Endothelial cell (in vitro differentiated cells): ENCODE measurements at places on chromosomes 12 and 14. TPM values are rescaled to one million over a fixed set of nuclear protein-coding genes. Genes with fewer than 3 reads are reported as not detected.
A peak's percentile ranks its signal among the peaks of the same experiment; 100 is the strongest.

Gene LTBR
- total RNA-seq: 40.3 TPM

Gene C1QL4
- not detected for total RNA-seq

Gene TDRD9
- total RNA-seq: not detected

Gene MIP
- total RNA-seq: 0.10 TPM

Gene TPPP2
- 0.62 TPM for total RNA-seq

GRCh38 chr12:70584332-70584731, 52.9 kb downstream of the PTPRB start:
- peaks cover 2% of the 10 kb centered on the region for H3K27me3 ChIP-seq
- H3K4me3 ChIP-seq: peak overlapping the region; percentile 71
- H3K36me3 ChIP-seq: peaks cover 74% of the 10 kb centered on the region
- no peak overlapping the region for H3K27ac ChIP-seq

GRCh38 chr12:108307006-108307405, 32.1 kb downstream of the CMKLR1 start:
- peaks cover 16% of the 10 kb centered on the region for H3K27me3 ChIP-seq
- peak overlapping the region; percentile 44 for H3K27ac ChIP-seq
- no peaks in the 10 kb centered on the region for H3K36me3 ChIP-seq
- H3K4me1 ChIP-seq: peaks cover 52% of the 10 kb centered on the region
- no peak overlapping the region for H3K4me3 ChIP-seq
- no peak for DNase-seq

- H3K4me1 ChIP-seq: peaks cover 14% of the 10 kb centered on the region
- no peak for DNase-seq
- H3K27ac ChIP-seq: peak overlapping the region; percentile 48
Observed at GRCh38 chr14:63493246-63493645, 49.9 kb downstream of the PPP2R5E start.

DNA sequence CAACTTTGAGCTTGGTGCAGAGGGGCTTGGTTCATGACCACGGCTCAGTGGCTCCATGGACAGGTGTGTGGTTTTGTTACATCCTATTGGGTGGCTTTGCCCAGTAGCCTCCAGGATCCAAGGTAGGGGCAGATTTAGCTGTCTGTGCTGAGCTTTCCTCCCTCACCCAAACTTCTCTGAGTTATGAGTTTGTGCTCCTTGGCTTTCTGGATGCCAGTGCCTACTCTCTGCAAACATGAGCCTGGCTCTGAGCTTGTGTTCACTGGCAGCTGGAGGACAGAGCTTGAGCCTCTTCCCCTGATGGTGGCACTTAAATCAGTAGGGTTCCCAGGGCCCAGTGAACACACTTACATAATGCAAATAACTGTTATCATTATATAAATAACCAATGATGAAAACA, 45.3 kb upstream of the HECTD1 start:
- peaks cover 4% of the 10 kb centered on the region for H3K4me1 ChIP-seq
- H3K4me3 ChIP-seq: no peak overlapping the region
- H3K36me3 ChIP-seq: no peaks in the 10 kb centered on the region

GRCh38 chr14:68777644-68778043, 15.2 kb downstream of the ZFP36L1 start:
- H3K4me1 ChIP-seq: peaks cover 60% of the 10 kb centered on the region
- no peaks in the 10 kb centered on the region for H3K27me3 ChIP-seq
- no peak for DNase-seq

DNA sequence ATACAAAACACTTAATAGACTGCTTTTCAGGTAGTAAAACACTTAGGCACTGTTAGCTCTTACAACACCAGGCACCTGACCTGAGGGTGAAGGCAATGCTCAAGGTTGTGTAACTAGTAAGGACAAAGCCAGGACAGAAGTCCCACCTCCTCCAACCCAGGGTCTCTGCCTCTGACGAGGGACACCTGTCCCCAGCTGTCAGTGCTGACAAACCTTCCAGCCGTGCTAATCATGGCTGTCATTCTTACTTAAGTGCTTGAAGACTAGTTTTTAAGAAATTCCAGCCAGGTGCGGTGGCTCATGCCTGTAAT, 62.5 kb upstream of the MAX start:
- DNase-seq: no peak
- H3K4me3 ChIP-seq: no peak overlapping the region
- H3K27ac ChIP-seq: no peak overlapping the region

DNA sequence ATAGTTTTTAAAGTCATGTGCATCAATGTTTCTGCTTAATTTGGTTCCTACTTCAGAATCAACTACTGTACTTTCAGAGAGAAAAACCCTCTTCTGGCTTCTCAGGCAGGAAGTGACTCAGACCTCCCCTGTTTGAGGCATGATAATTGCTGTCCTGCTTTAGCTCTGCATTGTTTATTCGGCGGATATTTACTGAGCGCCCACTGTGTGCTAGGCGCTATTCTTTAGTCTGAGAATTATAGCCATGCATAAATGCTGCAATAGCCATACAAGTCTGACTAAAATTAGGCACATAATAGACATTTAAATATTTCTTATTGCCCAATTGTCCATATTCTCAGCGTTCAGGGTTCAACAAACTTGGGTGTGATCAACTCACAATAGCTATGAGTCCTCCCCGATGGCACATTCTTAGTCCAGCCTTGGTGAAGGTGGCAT, 6.1 kb upstream of the AMIGO2 start:
- H3K4me1 ChIP-seq: peaks cover 44% of the 10 kb centered on the region
- no peaks in the 10 kb centered on the region for H3K36me3 ChIP-seq
- no peak for DNase-seq
- H3K27me3 ChIP-seq: no peaks in the 10 kb centered on the region
- H3K27ac ChIP-seq: peak overlapping the region; percentile 64

- H3K4me1 ChIP-seq: no peaks in the 10 kb centered on the region
- peaks cover 2% of the 10 kb centered on the region for H3K27me3 ChIP-seq
- no peaks in the 10 kb centered on the region for H3K36me3 ChIP-seq
- H3K4me3 ChIP-seq: no peak overlapping the region
- no peak for DNase-seq
Observed at GRCh38 chr12:58434726-58435125, 485.6 kb downstream of the LRIG3 start.

DNA sequence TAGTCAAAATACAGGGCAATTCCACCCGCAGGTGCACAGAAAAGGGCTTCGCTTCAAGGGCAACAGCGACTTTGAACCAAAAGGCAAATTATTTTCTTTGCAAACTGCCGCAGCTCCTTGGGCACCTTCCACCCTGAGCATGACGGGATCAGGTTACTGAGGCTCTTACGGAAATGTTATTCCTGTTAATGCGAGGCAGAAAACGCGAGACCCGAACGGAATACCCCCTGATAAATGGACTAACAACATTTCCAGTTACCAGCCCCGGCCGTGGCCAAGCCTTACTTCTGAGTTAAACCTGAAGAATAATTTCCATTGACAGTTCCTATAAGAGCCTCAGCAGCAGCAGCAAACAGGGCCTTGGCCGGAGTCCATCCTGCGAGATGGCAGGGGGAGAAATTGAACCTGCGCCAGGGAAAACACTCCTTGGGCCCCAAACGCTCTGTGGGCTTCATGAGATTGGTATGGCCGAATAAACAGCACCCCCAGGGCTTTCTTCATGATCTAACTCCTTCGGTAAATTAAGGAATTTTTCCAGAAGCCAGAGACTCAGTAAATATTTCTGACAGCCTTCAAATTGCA, 70.0 kb upstream of the DICER1 start:
- H3K36me3 ChIP-seq: no peaks in the 10 kb centered on the region
- H3K4me3 ChIP-seq: no peak overlapping the region
- H3K4me1 ChIP-seq: no peaks in the 10 kb centered on the region
- no peak overlapping the region for H3K27ac ChIP-seq
- DNase-seq: no peak

- no peak for DNase-seq
- H3K27ac ChIP-seq: no peak overlapping the region
- H3K27me3 ChIP-seq: peaks cover 2% of the 10 kb centered on the region
- peaks cover 41% of the 10 kb centered on the region for H3K36me3 ChIP-seq
- peak overlapping the region; percentile 4 for H3K4me3 ChIP-seq
Observed at GRCh38 chr14:66105815-66106214, 380.4 kb upstream of the CCDC196 start.

DNA sequence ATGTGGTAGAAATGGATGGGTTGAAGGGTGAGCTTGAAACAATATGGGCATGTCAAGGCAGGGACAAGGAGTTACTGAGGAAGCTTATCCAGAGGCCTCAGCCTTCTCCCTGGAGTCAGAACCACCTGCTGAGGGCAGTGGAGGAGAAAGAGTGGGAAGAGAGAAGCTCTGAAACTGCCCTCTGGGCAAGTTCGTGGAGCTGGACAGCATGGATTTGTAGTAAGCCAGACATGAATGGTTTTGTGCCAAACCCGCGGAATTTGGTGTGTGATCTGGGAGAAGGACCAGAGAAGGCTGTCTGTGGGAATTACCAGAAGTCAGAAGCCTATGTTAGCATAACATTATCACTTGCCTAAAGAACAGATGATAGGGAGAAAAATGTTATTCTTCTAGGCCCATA, 164.8 kb downstream of the SLC41A2 start:
- H3K27me3 ChIP-seq: peaks cover 3% of the 10 kb centered on the region
- peaks cover 5% of the 10 kb centered on the region for H3K4me1 ChIP-seq
- H3K27ac ChIP-seq: no peak overlapping the region
- no peak for DNase-seq

GRCh38 chr14:72517736-72518135, 376.2 kb downstream of the DPF3 start:
- no peak overlapping the region for H3K27ac ChIP-seq
- no peak overlapping the region for H3K4me3 ChIP-seq
- peaks cover 14% of the 10 kb centered on the region for H3K4me1 ChIP-seq
- peaks cover 6% of the 10 kb centered on the region for H3K27me3 ChIP-seq

- no peak overlapping the region for H3K27ac ChIP-seq
- H3K36me3 ChIP-seq: peaks cover 35% of the 10 kb centered on the region
- H3K27me3 ChIP-seq: peaks cover 8% of the 10 kb centered on the region
- H3K4me3 ChIP-seq: no peak overlapping the region
- peaks cover 15% of the 10 kb centered on the region for H3K4me1 ChIP-seq
Observed at GRCh38 chr12:2980630-2981029, 21.4 kb downstream of the TEAD4 start.

- peaks cover 7% of the 10 kb centered on the region for H3K36me3 ChIP-seq
- H3K4me3 ChIP-seq: peak overlapping the region; percentile 13
- no peak overlapping the region for H3K27ac ChIP-seq
- peaks cover 7% of the 10 kb centered on the region for H3K4me1 ChIP-seq
- peaks cover 9% of the 10 kb centered on the region for H3K27me3 ChIP-seq
Observed at GRCh38 chr14:60720391-60720790, 3.8 kb downstream of the SIX4 start.

DNA sequence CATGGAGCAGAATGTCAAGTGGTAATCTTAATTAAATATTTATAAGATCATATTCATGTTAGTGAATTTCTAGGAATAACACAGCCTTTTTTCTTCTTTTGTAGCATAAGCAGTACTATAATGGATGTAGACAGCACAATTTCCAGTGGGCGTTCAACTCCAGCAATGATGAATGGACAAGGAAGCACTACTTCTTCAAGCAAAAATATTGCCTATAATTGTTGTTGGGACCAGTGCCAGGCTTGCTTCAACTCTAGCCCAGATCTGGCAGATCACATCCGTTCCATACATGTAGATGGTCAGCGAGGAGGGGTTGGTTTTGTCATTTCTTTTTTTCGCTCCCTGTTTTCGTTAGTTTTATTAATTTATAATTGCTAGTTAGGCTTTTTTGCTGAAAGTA, 23.1 kb downstream of the AEBP2 start:
- DNase-seq: no peak
- no peak overlapping the region for H3K4me3 ChIP-seq
- H3K27ac ChIP-seq: no peak overlapping the region
- H3K4me1 ChIP-seq: peaks cover 7% of the 10 kb centered on the region

DNA sequence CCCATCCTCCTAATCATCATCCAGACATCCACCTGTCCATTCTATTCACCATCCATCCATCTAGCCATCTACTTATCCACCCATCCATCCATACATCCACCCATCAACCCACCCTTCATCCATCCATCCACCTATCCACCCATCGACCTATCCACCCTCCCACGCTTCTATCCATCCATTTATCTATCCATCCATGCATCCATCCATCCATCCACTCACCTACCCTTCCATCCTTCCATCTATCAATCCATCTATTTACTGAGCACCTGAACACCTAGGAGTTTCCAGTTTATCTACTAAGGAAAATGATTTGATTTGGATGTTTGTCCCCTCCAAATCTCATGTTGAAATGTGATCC, 7.5 kb downstream of the RIN3 start:
- H3K27ac ChIP-seq: no peak overlapping the region
- H3K4me3 ChIP-seq: no peak overlapping the region
- DNase-seq: no peak
- peaks cover 11% of the 10 kb centered on the region for H3K36me3 ChIP-seq

DNA sequence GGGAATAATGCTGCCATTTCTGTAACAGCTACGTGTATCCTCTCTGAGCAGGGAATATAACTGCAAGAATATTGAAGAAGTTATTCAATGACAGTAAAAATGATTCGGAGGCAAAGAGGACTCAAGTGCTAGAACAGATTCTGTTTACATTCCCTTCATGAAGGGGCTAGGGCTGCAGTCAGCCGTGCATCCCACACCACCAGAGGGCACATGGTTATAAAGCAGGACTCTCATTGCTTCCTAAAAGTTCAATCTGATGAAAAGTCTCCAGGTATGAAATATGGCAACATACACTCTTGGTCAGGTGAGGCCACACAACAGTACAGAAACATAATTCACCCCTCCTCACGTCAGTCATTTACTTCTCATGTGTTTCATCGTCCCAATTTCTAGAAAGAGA, 34.0 kb downstream of the TCHP start:
- H3K27ac ChIP-seq: peak overlapping the region; percentile 31
- peaks cover 63% of the 10 kb centered on the region for H3K36me3 ChIP-seq
- no peak for DNase-seq
- peak overlapping the region; percentile 29 for H3K4me3 ChIP-seq
